H9 (cell line): ENCODE measurements at places on chromosomes 5 and 9. TPM values are rescaled to one million over a fixed set of nuclear protein-coding genes. Genes with fewer than 3 reads are reported as not detected.

DNA sequence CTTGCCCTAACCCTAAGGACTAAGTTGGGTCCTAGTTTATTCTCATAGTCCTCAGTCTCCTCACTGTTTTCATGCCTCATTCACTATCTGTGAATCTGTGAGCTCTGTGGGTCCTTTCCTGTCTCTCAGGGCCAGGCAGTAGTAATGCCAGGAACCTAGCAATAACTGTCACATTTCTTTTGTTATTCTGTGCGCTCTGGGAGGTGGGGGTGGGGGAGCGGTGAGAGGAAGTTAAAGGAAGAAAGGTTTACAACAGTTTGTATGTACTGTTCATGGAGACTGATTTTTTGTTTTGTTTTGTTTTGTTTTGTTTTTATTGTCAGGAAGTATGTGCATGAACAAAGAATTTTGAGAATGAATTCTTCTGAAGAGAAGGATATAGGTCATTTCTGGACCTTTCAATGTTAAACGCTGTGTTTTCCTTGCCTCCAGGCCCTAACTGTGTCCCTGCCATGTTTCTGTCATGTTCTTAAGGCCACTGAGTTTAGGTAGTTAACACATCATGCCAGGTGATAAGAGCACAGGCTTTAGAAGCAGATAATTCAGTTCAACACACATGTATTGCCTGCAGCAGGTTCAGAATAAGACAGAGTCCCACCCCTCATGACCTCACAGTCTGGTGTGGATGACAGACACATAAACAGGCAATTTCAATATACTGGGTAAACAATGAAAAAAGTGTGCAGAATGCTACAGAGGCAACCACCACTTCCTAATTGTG is 13.3 kb upstream of the FEM1C start:
- no peak for DNase-seq

DNA sequence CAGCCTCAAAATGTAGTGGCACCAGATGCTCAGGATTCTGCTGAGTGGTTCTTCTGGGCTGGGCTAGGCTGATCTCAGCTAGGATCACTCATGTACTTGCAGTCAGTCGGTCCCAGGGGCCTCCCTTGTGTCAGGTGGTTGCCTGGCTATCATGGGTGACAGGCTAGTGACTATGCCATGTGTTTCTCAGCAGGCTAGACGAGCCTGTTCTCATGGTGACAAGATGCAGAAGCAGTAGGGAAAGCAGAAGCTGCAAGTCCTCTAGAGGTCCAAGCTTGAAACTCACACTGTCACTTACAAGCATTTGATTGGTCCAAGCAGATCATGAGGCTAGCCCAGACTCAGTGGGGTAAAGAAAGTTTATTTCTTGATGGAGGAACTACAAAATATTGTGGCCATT is 15.2 kb upstream of the KCNMB1 start:
- DNase-seq: no peak

- no peak for DNase-seq
Measured at GRCh38 chr5:64514612-64515011, 8.8 kb downstream of the RGS7BP start.

GRCh38 chr5:169022718-169023117 is 278.2 kb downstream of the SLIT3 start:
- no peak for DNase-seq

DNA sequence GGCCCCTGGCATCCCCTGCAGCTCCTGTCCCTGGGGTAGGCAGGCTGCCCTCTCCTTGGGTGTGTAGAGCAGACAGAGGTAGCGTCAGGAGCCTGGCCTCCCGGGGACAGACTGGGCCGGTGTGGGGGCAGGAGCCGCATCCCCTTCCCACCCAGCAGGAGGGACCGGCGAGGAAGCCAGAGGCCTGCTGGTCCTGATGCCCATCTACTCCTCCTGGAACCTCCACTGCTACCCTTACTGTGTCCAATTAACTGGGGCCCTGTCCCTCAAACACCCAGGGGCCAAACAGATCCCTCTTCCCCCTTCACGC is 15.6 kb downstream of the RALGDS start:
- DNase-seq: no peak

GRCh38 chr9:75121914-75122558 is 33.7 kb downstream of the OSTF1 start:
- peak; percentile 45 for DNase-seq

DNA sequence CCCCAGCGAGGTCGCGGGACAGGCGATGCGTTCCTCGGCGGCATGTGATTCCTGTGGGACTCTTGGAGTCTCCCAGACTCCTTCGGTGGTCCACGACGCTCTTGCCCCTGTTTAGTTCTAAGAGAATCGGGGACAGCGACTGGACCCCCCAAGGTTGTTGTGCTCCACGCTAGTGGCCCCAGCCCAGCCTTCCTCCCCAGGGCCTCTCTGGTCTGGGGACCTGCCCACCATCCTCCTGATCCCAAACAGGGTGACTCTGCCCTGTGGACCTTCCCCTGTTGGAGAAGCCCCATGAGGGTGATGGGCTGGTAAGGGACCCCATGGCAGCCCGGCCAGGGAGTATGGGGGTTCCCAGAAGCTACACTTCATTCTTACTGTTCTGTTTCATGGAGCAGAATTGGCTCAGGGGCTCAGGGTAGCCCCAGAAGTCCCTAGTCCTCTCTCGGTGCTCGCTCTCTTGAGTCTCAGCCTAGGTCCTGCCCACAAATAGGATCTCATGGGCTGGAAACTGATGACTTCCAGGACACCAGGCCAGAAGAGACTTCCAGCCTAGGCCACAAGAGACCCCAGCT is 880 bp downstream of the CARD19 start:
- DNase-seq: no peak

GRCh38 chr5:75021219-75021618 is 31.1 kb downstream of the GCNT4 start:
- DNase-seq: no peak

GRCh38 chr9:79335987-79336386 is 235.8 kb upstream of the TLE4 start:
- no peak for DNase-seq

GRCh38 chr5:130032807-130033206 is 128.5 kb downstream of the CHSY3 start:
- no peak for DNase-seq

- DNase-seq: no peak
Measured at GRCh38 chr9:86082870-86083269, 16.5 kb downstream of the GOLM1 start.

DNA sequence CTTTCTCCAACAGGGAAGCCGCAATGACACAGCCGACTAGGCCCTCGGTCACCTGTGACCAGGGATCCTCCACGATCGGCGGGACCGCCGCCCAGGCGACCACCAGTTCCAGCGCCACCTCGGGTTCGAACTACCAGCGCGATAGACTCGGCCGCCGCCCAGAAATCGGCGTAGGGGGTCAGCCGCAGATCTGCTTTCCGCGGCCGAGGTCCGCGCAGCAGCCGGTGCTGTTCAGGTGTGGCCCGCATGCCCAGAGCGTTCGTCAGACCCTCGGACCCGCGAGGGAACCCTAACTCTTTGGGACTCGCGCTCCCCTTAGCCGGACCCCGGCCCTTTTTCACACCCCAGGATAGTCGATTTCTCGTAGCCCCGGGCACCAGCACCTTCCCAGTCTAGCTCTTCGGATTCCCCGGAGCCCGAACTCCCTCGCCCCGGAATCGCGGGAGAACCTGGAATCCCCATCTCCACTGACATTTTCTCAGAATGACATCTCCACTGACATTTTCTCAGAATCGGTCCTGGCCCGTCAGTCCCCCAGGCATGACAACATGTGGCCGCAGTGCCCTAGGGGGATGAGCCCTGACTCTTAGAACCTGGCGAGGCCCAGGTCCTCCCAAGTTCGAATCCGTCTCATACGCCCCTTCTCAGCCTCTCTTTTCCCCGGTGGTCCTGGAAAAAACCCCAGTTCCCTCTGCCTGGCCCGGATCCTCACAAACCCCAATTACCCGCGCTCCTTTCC is 428 bp downstream of the C5orf52 start:
- no peak for DNase-seq

- no peak for DNase-seq
Measured at GRCh38 chr5:149475777-149476176, 75.5 kb downstream of the CSNK1A1 start.

GRCh38 chr9:99244344-99245260 is 22.5 kb downstream of the SEC61B start:
- no peak for DNase-seq

- DNase-seq: no peak
Measured at GRCh38 chr9:126782053-126782388, 22.8 kb upstream of the ZBTB43 start.

DNA sequence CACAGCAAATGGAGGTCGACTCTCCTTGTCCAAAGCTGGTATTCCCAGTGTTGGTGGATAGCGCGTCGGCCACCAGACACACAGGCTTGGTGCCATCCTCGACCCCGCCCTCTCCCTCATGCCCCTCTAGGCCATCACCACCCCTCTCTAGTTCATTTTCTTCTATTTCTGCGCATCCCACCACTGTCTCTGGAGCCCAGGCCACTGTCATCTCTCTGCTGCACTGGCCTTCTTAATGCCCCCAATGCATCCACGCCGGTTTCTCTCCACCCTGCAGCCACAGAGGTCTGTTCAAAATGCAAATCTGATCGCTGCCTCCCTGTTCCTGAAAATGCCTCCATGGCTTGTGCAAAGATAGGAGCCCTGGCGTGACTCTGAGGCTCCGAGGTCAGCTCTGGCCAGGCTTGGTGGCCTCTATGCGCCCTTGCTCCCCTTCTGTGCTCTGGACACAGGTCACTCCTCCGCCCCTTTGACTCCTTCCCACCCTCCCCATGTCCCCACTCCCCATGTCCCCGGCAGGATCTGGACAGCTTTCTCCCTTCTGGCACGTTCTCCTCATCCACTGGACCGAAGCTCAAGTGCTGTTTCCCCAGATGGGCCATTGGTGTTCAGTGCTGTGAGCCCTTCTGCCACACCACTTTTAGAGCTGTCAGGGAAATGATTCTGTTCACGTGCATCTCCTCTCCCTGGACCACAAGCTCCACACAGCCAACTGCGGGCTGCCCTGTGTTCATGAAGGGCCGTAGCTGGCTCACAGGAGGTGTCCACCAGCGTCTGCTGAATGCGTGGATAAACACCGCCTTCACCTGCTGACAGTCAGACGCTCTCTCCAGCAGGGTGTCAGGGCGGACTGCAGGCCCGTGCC is 59.5 kb upstream of the RNF130 start:
- DNase-seq: no peak

GRCh38 chr9:12855066-12855465 is 80.2 kb downstream of the LURAP1L start:
- DNase-seq: no peak

- peak; percentile 33 for DNase-seq
Measured at GRCh38 chr5:157689942-157690689, 18.8 kb downstream of the C5orf52 start.

DNA sequence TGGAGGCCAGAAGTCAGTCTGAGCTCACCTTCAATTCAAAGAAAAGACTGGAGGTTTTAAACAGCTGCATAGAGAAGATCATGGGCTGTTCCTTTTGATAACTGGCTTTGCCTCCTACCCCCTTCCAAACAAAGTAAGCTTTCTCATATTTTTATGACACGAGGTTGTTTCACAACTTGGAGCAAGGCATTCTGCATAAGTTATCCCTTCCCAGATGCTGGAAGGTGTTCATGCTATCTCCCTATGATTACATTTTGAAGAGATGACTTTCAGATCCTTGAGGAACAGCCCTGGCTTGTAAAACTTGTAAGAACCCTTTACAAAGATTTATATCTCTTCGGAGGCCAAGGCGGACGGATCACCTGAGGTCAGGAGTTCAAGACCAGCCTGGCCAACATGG is 571.9 kb upstream of the FTMT start:
- no peak for DNase-seq

DNA sequence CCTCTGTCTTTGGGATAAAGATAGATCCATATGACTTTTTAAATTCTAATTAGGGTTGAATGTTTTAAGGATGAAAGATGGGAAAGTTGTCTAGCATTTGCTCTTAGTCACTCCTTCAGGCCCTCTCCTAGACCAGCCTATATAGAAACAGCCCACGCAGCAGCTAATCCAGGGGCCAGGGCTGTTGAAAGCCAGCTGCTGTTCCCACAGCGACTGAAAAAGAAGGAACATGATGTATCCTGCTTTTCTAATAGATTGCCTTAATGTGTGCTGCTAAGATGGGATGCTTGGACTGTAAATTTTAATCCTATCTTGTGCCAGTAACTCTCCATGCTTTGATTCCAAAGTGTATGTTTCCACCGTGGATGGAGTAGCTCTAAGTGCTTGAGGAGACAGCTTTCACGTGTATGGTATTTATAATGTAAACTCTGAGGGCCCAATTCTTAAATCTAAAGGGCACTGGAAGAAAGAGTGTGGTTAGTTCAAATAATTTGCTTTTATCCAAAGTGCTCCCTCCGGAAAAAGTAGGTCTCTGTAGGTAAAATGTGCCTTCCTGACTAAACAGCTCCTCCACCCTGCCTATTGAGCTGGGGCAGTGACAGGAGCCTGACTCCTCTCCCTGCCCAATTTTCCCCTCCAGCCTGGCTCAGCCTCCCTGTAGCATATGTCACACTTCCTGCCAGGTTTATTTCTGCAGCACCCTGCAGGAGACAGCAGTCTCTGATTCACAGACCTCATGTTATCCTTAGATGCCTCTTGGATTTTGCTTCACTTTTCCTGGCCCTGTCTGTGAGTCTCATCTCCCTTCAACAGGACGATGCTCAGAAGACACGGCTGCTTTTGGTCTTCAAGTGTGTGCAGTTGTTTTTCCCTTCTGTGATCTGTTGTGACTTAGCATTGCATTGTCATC is 33.2 kb downstream of the SLC36A1 start:
- no peak for DNase-seq

- DNase-seq: no peak
Measured at GRCh38 chr5:168273056-168273980, 18.1 kb upstream of the WWC1 start.

DNA sequence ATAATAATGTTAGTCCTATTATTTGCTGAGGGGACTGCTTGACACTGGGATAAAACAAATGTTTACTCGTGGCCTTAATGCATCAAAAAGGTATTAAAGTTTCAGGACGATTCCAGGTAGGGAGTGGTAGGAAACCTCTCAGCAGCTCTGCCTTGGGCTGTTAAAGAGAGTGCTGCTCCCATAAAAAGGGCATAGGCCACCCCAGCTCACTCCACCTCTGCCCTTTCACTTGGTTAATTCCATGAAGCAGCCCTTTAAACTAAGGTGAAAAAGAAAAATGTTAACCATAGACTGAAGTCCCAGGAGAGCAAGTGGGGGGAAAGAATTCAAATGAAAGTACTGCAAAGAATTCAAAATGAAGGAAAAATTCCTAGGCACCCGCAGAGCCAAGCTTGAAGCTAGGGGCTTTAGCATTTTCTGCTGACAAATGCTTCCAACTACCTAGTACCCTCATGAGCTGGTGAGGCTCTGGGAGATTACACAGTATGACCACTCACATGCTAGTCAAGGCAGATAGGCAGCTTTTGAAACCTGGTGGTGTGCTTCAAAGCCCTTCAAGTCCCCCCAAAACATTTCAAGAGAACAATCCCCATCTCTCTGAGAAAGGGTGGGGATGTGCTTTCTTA is 8.5 kb downstream of the KLF9 start:
- no peak for DNase-seq

GRCh38 chr9:93052791-93053540 is 5.5 kb upstream of the SUSD3 start:
- DNase-seq: peak; percentile 73

GRCh38 chr5:114363837-114364236 is 2.0 kb downstream of the KCNN2 start:
- peak; percentile 25 for DNase-seq

HSD17B4 gene
- 269 and 326 TPM in 2 replicates for total RNA-seq

TMEM174 gene
- total RNA-seq: not detected in 2 replicates

ZFP62 gene
- total RNA-seq: 16.2 and 19.6 TPM in 2 replicates

GABRP gene
- 1.5 TPM in 2 replicates for total RNA-seq

RRAGA gene
- 53.8 and 56.4 TPM in 2 replicates for total RNA-seq

SLC34A3 gene
- not detected in 2 replicates for total RNA-seq

FOXD1 gene
- total RNA-seq: 0.20 and 0.31 TPM in 2 replicates

SGTB gene
- 18.7 and 19.6 TPM in 2 replicates for total RNA-seq

PCDHGC4 gene
- total RNA-seq: 4.0 and 4.3 TPM in 2 replicates

UNC13B gene
- 43.5 and 48.2 TPM in 2 replicates for total RNA-seq

PLAC8L1 gene
- 0.52 and 0.64 TPM in 2 replicates for total RNA-seq

SPINK9 gene
- total RNA-seq: not detected in 2 replicates

ZNF483 gene
- total RNA-seq: 46.8 and 48.1 TPM in 2 replicates
